ENCODE measurements at places on chromosomes 7 and 10.

GRCh38 chr10:79375321-79376077 is 28.2 kb downstream of the PPIF start:
- no peak for DNase-seq

GRCh38 chr10:121597504-121598262 is 561 bp downstream of the FGFR2 start:
- no peak for DNase-seq

DNA sequence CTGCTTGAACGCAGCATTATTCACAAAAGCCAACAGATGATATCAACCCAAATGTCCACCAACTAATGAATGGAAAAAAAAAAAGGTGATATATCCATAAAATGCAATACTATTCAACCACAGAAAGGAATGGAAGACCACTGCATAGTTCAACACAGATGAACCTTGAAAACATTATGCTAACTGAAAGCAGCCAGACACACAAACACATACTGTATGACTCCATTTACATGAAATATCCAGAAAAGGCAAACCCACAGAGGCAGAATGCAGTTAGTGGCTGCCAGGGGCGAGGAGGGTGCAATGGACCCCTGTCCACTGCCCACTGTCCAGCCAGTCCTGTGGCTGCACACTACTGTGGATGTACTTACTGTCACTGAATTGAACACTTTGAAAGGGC is 36.6 kb downstream of the KIAA1549 start:
- DNase-seq, result no peak

DNA sequence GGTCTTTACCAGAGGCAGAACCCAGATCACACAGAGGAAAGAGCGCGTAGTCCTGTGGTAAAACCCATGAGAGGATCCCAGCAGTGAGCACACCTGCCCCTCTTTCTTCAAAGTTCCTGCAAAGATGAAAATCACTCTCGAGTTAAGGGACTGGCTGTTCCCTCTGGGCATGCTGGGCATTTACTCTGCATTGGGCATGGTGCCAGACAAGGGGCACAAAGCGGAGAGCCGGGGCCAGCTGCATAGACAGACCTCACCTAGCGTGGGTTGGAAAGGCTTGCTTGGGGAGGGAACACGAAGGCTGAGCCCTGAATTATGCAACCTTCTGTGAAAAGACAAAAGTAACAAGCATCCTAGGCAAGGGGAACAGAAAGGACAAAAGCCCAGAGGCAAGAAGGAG is 120.0 kb upstream of the TCERG1L start:
- DNase-seq, result no peak

DNA sequence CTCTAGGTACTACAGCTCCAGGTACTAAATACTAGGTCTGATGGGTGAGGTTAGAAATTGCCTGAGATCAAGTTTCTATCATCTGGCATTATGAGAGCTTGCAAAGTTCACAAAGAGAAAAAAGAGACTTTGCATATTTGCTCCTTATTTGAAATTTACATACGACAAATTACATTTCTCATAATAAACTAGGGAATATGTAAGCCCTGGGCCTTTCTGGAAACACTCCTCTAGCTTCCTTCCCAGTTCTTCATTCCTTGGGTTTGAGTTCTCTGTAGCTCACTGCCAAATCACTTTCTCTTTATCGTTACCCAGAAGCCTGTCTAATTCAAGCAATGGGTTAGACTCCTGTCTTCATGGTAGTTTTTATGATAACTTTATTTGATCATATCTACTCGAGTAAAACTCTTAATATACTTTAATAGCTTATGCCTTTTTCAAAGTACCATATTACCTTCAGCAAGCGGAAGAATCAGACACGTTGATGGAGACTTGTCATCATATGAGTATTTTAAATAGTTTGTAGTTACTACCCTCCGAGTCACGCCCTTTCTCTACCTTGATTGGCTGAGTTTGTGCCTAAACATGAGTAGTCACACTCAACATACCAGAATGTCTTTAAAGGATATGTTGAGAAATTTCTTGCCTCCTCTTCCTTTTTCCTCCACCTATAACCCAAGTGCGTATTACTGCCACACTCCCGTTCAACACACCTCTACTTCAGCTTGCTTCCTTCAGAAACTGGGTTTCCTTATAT is 150.5 kb downstream of the DKK1 start:
- DNase-seq, result no peak

DNA sequence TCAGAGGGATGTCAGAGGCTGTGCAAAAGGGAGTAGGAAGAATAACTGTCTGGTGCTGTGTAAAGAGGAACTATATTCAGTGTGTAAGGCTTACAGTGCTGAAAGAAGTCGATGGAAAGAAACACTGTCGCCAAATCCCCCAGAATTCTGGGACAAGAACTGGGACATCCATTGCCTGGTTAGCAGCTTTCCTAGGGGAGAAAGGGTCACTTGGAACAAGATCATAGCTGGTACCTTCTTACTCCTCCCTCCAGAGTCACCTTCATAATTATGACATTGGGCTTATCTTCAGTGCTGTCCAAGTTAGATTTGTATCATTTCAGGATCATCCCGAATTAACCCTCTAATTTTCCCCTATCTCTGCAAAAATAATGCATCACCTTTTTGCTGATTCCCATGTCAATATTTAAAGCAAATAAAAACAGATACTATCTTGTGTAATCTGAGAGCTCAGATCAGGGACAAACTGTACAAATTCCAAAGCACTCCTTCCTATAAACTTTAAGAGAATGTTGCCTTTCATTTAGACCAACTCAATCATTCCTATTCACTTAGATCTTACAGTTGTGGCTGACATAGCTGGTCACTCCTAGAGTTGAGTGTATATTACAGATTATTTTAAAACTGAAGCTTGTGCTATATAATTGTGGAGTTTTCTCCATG is 96.5 kb downstream of the DNAH11 start:
- no peak for DNase-seq

GRCh38 chr10:64103750-64104470 is 582.7 kb downstream of the REEP3 start:
- DNase-seq, result no peak

DNA sequence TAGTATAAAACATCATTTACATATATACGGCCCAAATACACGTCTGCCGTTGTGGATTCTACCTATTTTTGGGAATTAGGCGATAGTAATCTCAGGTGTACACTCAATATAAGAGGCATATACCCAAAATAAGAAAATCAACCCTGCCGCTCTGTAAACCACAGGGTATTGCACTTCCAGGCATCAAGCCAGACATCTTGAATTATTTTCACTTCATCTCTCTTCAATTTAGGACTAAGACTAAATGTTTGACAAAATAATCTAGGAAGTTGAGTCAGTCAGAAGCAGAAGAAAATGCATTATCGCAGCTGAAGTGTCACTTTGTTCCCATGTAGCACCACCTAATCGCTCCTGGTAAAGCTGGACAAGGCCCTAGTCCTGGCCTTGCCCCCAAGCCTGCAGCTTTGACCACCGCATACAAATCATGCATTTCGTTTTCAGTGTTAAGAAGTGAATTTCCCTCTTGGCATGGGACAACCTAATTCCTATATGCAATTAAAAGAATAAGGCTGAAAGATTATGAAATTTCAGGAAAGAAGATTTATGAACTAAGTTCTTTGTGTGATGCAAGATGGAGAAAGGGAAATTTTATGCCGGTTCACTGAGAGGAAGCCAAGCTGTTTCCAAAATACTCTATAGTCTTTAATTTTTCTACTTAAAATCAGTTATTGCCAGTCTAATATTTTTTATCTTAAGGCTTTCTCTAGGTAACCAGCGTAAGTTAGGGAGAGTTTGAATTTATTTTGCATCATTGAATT is 26.0 kb downstream of the CABCOCO1 start:
- DNase-seq, result no peak

DNA sequence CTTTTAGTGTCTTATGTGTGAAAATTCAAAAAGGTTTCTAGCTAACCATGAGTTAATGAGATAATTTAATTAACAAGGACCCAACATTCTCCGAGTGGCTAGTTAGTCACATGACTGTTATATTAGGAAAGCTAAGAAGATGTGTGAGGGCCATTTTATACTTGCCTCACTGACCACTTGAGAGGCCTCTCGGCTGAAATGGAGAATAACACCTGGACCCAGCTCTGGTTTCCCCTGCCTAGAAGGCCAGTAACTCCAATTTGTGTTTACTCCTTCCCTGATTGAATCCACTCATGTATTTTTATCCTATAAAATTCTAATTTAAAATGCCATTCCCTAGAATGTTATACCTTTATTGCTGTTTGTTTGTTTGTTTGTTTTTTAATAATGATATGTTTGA is 1091.2 kb downstream of the KCNMA1 start:
- DNase-seq, result no peak

DNA sequence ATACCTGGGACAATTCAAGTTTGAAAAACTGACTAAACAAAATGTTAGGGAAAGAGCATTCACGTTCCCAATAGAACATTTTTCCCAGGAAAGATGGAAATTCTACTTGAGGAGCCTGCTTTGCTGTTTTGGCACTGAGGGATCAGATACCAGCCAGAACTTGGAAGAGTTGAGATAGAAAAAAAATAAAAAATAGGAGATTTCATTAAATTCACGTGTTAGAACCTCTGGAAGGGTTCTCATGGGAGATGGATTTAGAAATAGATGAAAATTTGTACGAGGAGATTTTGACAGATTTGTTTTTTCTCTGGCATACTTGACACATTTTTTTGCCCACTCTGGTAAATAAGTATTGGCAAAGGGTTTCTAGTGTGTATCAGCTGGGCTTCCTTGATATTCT is 63.7 kb downstream of the CELF2 start:
- DNase-seq, result no peak

DNA sequence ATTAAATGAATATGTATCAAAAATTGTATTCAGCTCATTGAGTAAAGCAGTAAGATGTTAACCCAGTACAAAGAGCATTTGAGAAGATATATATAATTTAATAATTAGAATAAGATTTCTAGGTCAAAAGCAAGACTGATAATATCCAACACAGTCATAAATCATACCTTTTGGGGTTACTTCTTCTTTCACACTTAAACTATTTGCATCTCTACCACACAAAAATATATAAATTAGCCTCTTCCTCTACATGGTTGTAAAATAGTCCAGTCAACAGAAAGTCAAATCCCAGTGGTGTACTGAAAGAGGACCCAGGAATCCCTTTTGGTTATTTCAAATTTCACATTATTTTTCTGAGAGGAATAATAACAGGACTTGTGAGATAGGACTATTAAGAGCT is 204.6 kb upstream of the INHBA start:
- DNase-seq, result no peak

GRCh38 chr10:45373576-45374349 is at the start of gene ALOX5:
Gene ALOX5, plus strand, starts transcription at chr10:45374216. Its CDS starts 64 bp downstream, at chr10:45374280.
- no peak for DNase-seq

DNA sequence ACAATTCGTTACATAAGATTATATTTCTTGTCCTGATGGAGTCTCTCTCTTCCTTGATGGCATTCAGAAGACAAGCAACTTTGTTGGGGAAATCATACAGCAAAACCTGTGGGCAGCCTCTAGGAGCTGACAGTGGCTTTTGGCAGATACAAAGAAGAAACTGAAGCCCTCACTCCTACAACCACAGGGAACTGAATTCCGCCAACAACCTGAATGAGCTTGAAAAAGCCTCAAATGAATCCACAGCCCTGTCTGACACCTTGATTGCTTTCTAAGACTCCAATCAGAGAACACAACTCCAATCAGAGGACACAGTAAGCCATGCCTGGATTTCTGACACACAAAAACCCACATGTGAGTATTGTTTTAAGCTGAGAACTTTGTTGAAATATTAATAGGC is 576.8 kb upstream of the LRRTM3 start:
- DNase-seq, result no peak

GRCh38 chr10:95537542-95537927 is 23.6 kb downstream of the SORBS1 start:
- no peak for DNase-seq

GRCh38 chr10:98320486-98321185 is 52.6 kb upstream of the LOXL4 start:
- no peak for DNase-seq

- DNase-seq, result no peak
These were observed 1.5 kb upstream of the SAP25 start for GRCh38 chr7:100575206-100575631.

- DNase-seq, result no peak
These were observed 43.0 kb downstream of the SLC25A40 start for GRCh38 chr7:87833130-87833529.

- DNase-seq, result no peak
These were observed 121.9 kb downstream of the INPP5A start for GRCh38 chr10:132659206-132660091.

- DNase-seq, result no peak
These were observed 31.9 kb downstream of the PALD1 start for GRCh38 chr10:70510453-70510852.

- no peak for DNase-seq
These were observed 86.0 kb upstream of the FAM20C start for GRCh38 chr7:106356-106755.

DNA sequence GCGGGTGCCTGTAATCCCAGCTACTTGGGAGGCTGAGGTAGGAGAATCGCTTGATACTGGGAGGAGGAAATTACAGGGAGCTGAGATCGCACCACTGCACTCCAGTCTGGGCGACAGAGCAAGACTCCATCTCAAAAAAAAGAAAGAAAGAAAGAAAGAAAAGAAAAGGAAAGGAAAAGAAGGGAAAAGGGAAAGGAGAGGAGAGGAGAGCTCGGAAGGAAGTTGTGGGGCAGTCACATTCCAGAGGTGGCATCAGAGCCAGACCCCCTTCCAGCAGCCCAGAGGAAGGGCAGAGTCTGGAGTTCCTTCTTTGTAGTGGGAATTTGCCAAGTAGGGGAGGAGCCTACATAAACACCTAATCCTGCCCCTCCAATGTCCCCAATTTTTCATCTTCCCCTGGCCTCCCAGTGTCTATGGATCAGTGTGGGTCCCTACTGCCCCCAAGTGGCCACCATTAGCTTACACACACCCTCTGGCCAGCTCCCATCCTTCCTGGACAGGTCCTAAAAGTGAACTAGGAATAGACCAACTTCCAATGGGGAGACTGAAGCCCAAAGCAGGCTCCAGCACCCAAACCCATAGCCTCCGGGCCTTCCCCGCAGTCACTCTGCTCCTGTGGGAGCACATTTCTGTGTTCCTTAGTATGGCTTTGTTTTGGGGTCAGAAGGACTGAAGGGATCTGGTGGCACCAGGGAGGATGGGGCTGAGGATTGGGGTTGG is 39.6 kb upstream of the HSPB1 start:
- no peak for DNase-seq

DNA sequence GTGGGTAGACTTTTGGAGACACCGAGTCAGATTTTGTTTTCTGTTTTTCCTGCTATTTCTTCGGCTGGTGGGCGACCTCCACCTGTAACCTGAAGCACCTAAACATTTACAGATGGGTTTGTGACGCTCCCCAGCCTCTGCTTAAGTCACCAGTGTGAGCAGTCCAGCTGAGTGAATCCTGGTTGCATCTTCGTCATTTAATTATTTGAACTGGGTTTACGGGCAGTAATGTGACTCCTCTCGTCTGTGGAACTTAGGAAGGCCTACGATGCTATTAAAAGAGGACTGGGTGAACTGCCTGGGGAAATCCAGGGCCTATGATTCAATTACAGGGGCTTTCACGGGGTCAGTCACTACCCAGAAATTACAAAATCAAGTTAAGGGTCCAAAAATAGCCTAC is 52.5 kb downstream of the WNT2 start:
- DNase-seq, result no peak

Measured in activated CD8-positive, alpha-beta memory T cell treated with anti-CD3 and anti-CD28 coated beads for 1 hour (primary cell).